Ascending aorta (tissue), 2 donors: ENCODE measurements at places on chromosomes 2 and 18. TPM values are rescaled to one million over a fixed set of nuclear protein-coding genes. Genes with fewer than 3 reads are reported as not detected.
A peak's percentile ranks its signal among the peaks of the same experiment; 100 is the strongest.

DNA sequence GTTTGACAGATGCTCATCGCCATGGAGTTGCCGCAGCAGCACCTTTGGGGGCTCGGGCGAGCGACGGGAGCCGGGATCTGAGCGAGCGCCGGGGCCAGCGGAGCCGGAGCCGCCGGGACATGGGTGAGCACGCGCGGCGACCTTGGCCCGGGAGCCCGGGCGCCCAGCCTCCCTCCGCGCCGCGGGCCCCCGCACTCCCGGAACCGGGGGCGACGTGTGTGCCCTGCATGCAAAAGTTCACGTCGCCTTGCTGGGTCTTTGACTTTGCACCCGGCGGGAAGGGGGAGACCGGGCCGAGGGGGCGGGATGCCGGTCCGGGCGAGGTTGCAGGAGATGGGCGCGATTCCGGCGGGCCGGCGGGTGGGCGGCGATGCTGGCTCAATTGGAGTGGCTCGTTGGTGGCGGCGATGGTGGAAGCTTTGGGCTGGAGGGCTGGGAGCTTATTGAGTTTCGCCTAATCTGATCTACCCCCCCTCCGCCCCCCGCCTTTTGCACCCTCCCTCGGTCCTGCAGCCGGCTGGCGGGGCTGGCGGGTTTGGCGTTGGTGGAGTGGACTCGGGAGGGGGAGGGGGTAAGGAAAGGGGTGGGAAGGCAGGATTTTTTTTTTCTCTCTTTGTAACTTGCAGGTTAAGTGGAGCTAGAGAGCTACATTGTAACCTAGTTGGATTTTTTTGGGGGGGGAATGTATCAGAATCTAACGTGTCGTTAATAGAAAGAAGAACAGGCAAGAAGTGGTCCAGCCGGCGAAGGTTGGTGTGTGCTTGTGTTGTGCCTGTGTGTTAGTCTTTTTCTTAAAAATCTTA lies at the start of gene SETBP1:
Gene SETBP1 (plus strand): TSS at position 616 of the 803 bp plus-strand sequence. CDS start 20,459 bp downstream, outside the sequence.
- DNase-seq = peak; percentile 82

DNA sequence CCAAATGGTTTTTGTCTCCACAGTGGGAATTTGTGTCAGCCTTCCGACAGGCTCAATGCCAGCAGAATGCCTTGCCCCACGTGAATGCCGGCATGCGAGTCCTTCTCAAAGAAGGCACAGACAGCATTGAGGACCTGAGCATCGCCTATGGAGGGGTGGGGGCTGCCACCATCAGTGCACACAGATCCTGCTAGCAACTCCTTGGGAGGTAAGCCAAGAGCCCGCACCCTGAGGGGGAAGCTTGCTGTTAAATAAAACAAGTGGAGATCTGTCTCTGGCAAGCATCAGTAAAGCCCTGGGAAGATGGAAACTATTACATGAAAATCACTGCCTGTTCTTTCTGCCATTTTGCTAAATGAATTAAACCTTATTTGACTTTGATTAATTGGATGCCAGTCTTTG lies 67.5 kb upstream of the BZW1 start:
- no peak for DNase-seq

Gene RNF144A
- total RNA-seq = 1.8 TPM

Gene ATP6V1C2
- 6.0 TPM for total RNA-seq

Gene SPHKAP
- total RNA-seq = not detected
